ENCODE measurements at places on chromosomes 2 and 18.
A peak's percentile ranks its signal among the peaks of the same experiment; 100 is the strongest.

DNA sequence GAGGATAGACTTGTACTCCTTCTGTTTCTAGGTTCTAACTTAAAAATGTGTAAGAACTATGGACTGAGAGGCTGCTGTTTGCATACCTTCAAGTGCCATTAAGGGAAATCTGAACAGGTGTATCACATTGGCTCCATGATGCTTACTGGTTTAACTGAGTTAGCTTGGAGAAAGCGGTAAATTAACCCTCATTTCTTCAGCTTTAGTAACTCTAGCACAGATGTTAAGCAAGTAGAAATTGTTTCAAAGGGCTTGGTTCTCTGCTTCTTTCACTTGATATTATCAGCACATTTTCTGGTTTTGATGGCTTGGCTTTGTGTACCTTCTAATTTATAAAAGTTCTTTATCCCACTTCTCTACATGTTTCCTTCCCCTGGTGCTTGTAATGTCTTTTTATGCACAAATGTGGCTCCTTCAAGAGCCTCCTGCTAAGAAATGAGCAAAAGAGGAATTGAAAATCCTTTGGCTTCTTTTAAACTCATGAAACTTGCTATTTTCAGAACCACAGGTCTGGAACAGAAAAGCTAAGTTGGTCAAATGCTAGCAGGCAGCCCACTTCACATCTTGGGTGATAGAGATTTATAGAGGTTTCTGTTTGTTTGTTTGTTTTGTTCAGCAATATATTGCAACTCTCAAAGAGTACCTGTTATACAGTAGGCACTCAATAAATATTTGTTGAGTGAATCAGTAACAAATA lies 249.9 kb upstream of the THUMPD2 start:
- no peak for DNase-seq

DNA sequence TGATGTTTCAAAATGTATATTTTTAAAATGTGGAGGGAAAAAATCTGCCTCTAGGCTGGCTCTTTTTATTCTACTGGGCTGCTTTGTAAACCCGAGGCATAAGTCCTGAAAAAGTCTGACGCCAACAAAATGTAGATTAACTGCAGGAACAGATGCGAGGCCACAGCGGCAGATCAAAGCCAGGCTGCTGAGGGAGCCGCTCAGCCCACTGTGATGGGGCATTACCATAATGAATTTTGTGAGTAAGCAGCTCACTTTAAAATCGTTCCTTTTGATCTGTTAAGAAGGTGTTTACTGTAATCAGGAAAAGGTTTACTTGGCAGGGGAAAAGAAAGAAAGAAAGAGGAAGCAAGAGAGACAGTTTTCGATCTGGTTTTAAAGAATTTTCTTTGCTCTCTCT lies 269.0 kb downstream of the ICOS start:
- peak; percentile 58 for DNase-seq

- DNase-seq: no peak
Observed at GRCh38 chr2:147161746-147162145, 683.1 kb upstream of the ACVR2A start.

DNA sequence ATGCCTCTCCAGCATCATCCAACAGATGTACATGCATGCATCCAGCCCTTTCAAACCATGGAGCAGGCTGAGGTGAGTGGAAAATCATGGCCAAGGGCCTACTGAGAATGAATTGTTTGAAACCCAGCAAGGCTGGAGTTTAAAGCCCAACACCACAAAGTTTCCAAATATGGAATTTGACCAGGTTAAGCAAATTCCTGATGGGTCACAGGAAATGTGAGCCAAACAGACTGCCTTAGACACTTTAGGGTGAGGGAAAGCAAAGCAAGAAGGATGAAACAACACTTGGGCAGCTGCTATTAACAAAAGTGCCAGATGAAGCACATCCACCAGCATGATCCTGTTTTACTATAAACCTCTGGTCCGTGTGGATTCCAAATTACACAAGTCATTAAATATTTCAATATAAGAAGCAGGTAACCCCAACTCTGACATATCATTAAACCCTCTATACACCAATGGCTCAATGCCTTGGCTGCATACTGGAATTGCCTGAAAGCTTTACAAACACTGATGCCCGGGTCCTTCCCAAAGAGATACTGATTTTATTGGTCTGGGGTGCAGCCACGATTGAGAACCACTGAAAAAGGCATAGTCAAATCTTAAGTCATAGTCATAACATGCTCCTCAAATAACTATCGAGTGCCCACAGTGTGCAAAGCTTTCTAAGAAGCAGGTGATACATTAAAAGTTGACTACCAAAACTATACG lies 9.1 kb downstream of the KLF7 start:
- no peak for DNase-seq

DNA sequence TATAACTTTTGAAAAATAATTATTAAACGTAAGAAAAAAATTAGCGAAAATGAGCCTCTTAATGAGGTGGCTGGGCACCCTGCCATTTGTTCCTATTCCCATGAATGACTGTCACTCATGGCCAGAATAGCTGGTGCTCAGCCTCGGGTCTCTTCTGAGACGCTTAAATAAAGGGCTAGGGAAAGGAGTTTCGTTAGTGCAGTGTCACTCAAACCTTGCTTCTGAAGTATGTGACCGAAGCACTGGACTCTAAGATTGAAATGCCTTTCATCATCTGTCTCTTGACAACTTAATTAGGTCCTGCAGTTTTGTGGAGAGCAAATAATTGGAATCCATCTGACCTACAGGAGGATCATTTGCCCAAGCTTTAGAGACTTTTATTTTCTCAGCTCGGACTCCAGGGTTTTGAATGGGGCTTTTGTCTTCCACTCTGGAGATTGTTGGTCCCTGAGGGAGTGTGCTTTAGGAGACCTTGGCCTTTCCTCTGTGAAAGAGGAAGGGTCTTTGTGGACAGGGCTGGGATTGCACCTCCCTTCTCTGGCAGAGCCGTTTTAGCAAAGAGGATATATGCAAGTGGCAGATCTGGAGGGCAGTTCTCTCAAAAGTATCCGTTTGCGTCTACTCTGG lies 42.3 kb upstream of the FHOD3 start:
- no peak for DNase-seq

DNA sequence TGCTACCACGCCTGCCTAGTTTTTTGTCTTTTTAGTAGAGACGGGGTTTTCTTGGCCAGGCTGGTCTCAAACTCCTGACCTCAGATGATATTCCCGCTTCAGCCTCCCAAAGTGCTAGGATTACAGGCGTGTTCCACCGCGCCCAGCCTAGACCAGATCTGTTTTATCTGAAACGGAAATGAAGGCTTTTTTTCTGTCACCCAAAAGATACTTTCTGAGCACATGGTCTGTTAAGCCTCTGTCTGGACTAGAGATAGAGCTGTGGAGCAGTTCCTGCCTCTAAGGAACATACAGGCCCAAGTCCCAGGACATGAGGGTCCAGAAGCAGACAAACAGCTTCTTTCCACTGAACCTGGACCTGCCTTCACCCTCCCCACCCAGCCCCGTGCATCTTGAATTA lies 43.6 kb upstream of the PTMA start:
- no peak for DNase-seq

GRCh38 chr2:172223601-172224054 lies 120.9 kb upstream of the DLX2 start:
- no peak for DNase-seq

- no peak for DNase-seq
Observed at GRCh38 chr2:160920791-160921303, 239.4 kb upstream of the TANK start.

DNA sequence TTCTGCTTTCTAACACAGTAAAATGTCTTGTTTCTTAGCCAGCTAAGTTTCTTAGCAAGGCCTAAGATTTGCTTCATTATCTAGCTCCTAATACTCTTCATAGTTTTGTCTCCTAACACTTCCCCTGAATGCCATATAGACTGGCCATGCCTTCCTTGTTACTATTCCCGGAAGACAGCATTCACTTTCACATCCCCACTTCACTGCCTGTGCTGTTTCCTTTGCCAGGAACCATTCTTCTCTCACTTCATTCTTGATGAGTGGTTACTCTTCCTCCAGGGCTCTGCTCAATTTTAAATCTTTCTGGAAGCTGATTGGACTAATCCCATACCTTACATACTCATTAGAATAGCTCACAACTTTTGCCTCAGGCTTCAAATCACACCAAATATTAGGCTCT lies 1510.2 kb upstream of the DDX18 start:
- no peak for DNase-seq

GRCh38 chr2:84472856-84473565 lies 13.9 kb upstream of the SUCLG1 start:
- DNase-seq: no peak

DNA sequence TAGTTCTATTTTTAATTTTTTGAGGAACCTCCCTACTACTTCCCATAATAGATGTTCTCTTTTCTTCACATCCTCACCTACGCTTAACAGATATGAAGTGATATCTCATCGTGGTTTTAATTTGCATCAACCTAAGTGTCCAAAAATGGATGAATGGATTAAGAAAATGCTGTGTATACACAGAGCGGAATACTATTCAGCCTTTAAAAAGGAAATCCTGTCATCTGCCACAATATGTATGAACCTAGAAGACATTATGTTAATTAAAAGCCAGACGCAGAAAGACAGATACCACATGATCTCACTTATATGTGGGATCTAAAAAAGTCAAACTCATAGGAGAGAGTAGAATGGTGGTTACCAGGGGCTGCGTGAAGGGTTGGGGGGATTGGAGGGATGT lies 113.0 kb downstream of the PTRHD1 start:
- no peak for DNase-seq

DNA sequence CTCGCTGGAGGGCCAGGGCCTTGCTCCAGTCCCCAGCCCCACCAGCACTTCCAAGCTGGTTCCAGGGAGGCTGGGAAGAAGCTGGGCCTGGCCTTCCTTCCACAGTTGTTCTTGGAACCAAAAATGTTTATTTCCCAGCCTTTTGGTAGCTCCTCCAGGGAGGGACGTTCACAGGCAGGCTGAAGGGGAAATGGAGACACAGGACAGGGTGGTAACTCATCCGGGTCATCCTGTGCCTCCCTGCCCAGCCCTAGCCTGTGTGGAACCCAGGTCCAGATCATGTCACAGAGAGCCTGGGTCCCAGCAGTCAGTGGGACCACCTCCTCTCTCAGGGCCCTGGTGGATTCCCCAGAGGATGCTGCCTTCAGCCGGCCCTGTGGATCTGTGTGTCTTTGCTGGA lies 12.5 kb upstream of the ARMC9 start:
- no peak for DNase-seq

DNA sequence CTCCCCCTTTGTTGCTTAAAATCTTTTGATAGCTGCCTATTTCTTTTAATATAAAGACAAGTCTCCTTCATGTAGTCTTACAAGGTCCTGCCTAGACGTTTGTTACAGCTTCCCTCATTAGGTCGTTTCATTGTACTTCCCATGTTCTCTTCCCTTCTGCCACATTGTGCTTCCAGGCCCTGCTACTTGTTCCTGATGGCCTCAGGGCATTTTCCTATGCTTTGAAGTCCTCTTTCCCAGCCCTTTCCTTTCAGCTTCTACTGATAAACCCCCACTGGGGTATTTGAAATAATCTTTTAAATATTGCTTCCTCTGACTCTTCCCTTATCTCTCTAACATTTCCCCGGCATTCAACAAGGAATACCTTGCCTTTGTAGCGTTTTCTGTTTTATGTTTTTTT lies 67.4 kb downstream of the UBE2E3 start:
- DNase-seq: no peak

DNA sequence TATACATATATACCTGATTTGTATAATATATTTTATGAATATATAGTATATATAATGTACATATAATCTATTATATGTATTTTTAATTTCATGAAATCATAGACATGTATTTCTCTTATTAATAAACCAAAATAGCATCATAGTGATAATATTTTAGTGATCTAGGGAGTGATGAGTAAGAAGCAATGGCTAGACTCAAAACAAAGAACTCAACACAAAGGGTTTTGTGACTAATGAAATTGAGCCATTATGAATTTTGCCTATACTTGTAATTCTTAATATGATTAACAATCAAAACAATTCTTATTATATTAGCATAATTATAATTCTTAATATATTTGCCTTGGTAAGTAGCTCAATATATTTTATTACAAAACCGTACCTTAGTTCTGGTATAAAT lies 1614.1 kb upstream of the TMEFF2 start:
- no peak for DNase-seq

DNA sequence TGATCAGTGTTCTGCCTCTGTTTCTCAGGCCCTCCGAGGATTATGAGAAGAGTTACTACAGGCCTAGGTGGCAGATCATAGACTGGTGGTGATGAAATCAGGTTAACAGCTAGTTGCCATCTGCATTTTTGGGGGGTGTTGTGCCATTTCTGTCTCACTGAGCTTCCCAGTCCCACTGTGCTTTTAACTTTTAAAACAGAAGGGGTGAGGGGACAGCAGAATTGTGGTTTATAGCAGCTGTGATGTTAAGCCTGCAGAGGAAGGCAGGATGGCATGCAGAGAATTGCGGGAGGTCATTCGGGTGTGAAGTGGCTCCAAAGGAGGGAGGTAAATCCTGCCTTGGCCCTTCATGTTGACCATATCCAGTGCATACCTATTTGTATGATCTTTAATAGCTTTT lies 5.0 kb downstream of the CAB39 start:
- peak; percentile 29 for DNase-seq

- DNase-seq: no peak
Observed at GRCh38 chr2:119207447-119207846, 16.2 kb upstream of the STEAP3 start.

DNA sequence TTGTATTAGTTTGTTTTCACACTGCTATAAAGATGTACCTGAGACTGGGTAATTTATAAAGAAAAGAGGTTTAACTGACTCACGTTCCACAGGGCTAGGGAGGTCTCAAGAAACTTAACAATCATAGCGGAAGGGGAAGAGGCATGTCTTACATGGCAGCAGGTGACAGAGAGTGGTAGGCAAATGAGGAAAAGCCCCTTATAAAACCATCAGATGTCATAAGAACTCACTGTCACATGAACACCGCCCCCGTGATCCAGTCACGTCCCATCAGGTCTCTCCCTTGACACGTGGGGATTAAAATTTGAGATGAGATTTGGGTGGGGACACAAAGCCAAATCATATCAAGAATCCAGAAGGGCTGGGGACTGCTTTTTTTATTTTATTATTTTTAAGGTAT lies 120.0 kb downstream of the GALNT14 start:
- DNase-seq: no peak

DNA sequence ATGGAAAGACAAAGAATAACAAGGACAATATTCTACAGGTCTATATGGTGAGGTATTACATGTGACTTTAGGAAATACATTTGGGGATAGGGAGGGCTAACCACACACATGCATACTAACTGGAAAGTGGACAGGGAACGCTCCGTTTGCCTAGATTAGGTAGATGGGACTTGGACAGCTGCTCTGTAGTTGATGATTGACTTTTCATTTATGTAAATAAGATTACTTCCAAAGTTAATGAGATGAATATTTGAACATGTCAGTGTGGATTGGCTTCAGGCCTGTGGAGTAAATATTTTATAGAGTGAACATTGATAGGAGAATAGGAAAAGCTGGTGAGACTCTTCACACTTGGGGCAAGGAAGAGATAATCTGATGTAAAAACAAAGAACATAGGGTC lies 142.0 kb downstream of the NCK2 start:
- no peak for DNase-seq

- no peak for DNase-seq
Observed at GRCh38 chr2:157806426-157807077, 69.6 kb downstream of the ACVR1 start.

GRCh38 chr2:159326569-159327255 lies 40.2 kb upstream of the WDSUB1 start:
- DNase-seq: no peak
